ENCODE measurements at places on chromosomes 11 and 22.

- DNase-seq = no peak
Measured at GRCh38 chr11:20457934-20458680, 70.6 kb downstream of the PRMT3 start.

GRCh38 chr11:36312611-36313472, 16.8 kb downstream of the PRR5L start:
- DNase-seq = no peak

DNA sequence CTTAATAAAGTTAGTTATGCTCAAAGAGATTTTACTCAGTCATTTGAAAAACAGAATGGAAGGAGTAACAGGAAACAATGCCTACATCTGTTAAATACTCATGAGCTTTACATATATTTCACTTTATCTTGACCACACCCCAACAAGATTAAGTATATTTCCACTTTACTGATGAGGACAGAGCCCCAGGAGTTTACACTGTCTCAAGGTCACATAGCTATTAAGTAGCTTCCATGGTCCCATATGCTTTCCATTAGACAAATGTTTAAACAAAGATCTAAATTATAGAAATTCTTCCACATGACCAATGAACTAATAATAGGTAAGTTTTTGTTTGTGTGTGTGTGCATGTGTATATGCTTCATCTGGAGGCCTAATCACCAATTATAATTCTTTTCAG, 30.2 kb downstream of the MRTFA start:
- DNase-seq = no peak

- DNase-seq = no peak
Measured at GRCh38 chr22:50694099-50694605, 21.5 kb downstream of the SHANK3 start.

DNA sequence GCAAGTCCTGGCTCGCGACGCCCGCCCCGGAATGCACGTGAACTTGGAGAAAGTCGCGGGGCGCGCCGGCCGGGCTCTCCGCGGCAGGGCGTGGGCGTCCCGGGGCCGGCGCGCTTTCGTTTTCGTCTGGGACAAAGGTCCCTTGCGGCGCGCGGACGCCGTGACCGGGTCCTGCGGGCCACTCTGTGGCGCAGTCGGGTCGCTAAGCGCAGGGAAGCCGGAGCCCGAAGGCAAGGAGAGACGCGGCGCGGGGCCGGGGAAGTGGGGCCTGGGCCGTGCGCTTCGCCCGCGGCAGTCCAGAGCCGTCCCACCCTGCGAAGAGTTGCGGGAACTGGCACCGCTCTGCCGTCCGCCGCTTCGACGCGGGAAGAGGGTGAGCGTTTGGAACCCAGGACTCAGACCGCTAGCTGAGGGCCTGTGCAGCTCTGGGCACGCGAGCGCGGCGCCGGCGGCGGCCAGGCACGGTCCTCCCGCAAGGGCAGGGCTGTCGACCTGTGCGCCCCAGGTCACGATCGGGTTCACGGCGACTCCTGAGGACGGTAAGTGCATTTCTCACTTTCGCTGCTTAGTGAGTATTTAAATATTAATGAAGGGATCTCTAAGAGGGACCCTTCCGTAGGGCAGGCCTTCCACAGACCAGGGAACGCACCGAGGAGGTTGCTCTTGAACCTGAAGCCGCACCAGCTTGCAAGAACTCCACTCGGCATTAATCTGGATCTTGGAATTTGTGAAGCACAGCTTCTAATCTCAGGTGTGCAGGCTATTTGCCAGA, 78.0 kb upstream of the PPARA start:
- no peak for DNase-seq

GRCh38 chr11:69799582-69799981, 19.6 kb downstream of the FGF3 start:
- no peak for DNase-seq

DNA sequence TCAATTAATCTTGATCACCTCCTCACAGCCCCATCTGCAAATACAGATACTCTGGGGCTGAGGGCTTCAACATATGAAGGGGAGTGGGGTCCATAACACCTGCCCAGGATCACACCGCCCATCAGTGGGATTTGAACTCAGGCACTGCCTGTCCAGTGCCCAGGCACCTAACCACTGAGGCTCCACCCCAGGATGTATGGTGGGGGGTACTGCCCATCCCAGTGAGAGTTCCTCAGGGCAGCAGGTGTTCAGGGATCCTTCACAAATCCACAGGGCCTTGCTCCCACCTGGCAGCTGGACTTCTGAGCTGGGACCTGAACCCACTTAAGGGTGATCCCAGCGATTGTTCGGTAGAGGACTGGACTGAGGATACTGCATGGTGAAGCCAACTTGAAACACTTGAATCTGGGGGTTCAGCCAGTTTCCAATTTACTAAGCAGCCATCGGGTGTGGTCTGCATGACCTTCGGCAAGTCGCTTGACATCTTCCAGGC, 33.3 kb downstream of the PRDM11 start:
- DNase-seq = no peak

DNA sequence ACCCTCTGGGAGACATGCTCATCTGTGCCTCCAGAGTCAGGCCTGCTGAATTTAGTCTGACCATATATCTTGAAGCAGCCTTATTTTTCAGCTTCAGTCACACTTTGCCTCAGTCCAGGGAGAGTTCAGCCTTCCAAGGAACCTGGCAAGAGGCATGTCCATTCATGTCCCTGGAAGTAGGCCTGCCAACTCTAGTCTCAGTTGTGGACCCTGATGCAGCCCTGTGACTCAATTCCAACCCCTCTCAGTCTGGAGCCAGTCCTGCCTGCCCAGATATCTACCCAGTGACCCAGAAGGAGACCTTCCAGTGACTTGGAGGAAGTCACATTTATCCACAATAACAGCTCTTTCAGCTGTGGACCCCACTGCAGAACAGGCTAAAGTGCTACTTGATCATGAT, 566.6 kb downstream of the TMEM135 start:
- DNase-seq = no peak

DNA sequence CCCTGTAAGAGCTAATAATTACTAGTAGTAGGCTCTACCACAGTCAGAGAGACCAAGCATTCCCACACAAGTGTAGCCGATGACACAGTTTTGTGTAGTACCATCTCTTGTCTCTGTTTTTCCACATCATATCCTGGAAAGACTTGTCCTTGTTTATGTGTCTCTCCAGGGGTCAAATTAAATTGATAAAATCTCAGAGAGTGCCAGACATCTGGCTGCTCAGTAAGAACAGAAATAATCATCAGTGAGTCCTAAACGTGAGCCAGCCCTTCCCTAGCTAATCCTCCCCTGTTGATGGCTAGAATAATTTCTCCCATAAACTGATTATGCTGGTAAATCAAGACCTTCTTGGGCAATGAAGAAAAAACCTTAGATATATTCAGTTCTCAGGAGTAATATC, 111.4 kb upstream of the GRAMD1B start:
- no peak for DNase-seq

- no peak for DNase-seq
Measured at GRCh38 chr11:134655189-134655989, 243.3 kb upstream of the B3GAT1 start.

- DNase-seq = peak; percentile 77
Measured at GRCh38 chr11:122229078-122229477, 113.1 kb upstream of the BLID start.

- no peak for DNase-seq
Measured at GRCh38 chr22:26646158-26646557, 11.2 kb upstream of the MIAT start.

- DNase-seq = no peak
Measured at GRCh38 chr22:36285017-36285416, 32.1 kb downstream of the APOL1 start.

GRCh38 chr22:33455036-33455435, 396.9 kb upstream of the SYN3 start:
- no peak for DNase-seq

DNA sequence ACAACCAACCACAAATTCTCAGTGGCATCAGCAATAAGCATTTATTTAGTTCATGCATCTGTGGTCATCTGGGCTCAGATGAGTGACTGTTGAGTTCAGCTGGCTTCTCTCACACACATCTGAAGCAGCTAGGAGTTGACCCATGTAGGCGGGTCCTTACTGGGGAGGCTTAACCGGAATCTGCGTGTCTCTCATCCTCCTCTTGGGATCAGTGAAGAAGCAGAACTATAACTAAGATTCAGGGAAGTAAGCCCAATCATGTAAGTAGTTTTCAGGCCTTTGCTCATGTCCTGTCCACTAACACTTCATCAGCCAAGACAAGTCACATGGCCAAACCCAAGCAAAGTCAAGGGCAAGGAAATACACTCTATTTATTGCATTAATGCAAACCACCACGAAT, 236.2 kb downstream of the C11orf87 start:
- DNase-seq = no peak

- peak; percentile 27 for DNase-seq
Measured at GRCh38 chr22:50627642-50628542, at the start of gene ARSA. ARSA (minus strand) TSS chr22:50628152; CDS start chr22:50627779, 373 bp downstream.

GRCh38 chr22:46568102-46568809, 30.8 kb upstream of the CELSR1 start:
- DNase-seq = no peak

DNA sequence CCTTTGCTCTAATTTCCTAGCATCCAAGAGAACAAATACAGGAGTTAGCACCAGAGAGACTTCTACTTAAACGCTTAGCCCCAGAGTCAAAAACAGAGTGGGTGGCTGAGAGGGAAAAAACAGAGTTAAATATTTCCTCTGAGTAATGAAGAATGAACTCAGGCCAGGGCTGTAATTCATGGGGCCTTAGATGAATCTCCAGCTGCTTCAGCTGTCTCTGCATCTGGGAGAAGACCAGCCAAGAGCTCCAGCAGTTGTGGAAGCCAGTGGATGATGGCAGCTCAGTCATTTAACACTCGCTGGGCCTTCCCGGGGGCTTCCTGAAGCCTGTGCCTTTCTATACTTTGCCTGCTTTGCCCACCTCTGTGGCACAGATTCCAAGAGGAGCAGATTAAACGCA, 5.7 kb upstream of the ADAMTS15 start:
- no peak for DNase-seq

GRCh38 chr11:75734491-75735180, 17.0 kb downstream of the MOGAT2 start:
- no peak for DNase-seq

GRCh38 chr11:32200136-32200847, 109.4 kb downstream of the RCN1 start:
- DNase-seq = no peak

GRCh38 chr11:4466131-4466870, 16.1 kb upstream of the OR52K1 start:
- no peak for DNase-seq

DNA sequence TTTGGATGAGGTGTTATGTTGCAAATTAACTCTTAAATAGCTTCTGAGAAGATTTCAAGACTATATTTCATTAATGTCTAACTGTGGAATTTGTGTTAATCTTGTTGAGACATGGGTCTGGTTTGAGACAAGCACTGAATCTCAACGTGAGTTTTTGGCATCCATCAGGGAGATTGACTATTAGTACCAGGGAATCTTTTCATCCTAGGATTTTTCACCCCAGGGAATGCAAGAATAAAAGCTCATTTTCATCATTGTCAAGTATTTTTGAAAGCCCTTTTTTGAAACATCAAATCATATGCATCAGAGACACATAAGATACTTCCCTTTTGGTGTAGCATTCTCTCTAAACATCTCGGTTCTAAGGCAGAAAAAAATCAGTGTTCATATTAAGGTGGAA, 19.5 kb downstream of the OR5T2 start:
- DNase-seq = no peak

GRCh38 chr11:47468598-47469214, 19.8 kb upstream of the RAPSN start:
- DNase-seq = no peak

GRCh38 chr11:33068611-33069340, 29.4 kb downstream of the TCP11L1 start:
- no peak for DNase-seq

DNA sequence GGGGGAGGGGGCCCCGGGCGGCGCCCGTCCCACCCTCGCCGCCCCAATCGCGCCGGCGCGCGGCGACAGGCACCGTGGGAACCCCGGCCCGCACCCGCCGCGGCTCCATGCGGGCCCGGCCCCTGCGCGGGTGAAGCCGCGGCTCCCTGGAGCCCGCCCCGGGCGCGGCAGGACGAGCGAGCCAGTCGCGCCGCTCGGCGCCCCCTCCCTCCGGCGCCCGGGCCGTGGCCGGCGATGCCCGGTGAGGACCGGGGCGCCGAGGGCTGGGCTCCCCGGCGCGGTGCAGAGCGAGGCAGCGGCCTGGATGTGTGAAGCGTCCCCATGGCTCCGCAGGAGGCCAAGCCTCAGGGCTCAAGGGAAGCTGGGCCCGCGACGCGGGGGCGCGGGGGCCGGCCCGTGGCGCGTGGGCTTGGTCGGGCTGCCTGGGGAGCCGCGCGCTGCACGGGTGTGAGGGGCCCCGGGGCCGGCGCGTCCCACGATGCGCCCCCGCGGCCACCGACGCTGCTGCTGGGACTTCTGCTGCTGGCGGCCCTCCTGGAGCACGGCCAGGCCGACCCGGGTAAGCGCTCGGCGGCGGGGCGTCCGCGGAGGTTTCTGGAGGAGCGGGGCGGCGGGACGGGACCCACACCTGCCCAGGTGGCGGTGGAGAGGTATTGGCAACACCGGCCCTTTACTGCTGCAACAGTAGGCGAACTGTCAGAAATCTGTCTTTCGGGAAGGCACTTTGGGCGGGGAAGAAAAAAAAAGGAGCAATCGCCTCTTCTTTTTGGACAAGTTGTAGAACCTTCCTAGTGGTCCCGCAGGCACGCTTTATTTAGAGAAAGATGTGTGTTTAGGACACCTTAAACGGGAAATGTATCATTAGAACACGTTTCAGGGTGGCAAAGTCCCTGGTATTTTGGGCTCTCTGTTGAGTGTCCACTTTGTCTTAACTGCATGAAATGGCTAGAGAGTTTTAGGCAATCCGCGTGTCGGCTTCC, 119.4 kb downstream of the HIPK3 start:
- no peak for DNase-seq

- no peak for DNase-seq
Measured at GRCh38 chr11:11279956-11280689, 72.9 kb downstream of the CSNK2A3 start.

- no peak for DNase-seq
Measured at GRCh38 chr22:49956418-49956770, 4.2 kb upstream of the PIM3 start.

GRCh38 chr11:22720457-22720856, 54.0 kb downstream of the GAS2 start:
- DNase-seq = no peak

- no peak for DNase-seq
Measured at GRCh38 chr11:1388763-1389102, 1.0 kb upstream of the BRSK2 start.

DNA sequence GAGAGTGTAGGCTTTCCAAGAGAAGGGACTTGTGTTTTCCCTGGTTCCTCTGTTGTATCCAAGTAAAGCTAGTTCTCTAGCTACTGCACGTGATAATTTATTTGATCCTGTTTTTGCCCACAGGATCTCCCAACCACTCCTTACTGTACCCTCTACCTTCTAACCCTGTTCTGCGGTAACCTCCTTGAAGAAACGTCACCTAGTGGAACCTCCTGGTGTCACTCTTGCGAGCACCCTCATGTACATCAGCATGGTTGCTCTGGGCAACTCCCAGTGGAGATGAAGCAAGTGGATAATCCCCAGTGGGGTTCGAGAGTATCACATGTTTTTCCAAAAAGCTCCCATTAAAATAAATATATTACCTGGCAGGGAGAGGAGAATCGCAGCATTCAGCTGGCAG, 108.9 kb upstream of the CLMP start:
- DNase-seq = no peak

- DNase-seq = no peak
Measured at GRCh38 chr22:25137577-25138525, 61.8 kb upstream of the CRYBB3 start.
